Pancreas (tissue), 10 donors: ENCODE measurements at places on chromosomes 2 and 18.

DNA sequence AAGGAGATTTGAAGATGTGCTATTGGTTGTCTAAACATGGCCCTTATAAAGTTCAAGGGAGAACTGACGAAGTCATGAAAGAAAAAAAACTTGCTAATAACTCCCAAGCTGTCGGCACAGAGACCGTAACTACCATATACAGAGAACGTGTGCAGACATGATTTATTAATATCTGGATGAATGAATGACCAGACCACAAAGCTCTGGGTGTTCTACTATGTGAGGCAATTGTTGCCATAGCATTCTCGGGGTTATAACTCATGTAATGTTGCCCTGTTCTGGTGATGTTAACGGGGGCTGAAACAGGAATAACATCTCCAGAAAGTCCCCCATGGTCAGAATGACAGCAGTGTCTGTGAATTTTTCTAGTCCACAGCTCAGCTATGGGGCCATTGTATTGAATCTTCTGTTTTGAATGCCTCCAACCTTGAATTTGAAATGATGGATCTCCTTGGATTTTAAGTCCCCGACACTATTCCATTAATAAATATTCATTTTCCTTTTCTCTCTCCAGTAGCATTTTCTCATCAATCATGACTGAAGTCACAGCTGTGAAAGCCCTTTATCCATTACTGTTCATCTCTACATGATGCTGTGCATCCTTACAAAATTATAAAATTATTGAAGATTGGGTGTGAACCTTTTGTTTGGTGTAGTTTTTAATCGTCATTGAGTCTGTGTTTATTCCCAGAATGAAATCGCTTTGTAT, 483.4 kb upstream of the KLHL29 start:
- H3K27me3 ChIP-seq = no peaks in the 10 kb centered on the region
- no peak for DNase-seq
- H3K4me3 ChIP-seq = no peak overlapping the region
- no peaks in the 10 kb centered on the region for H3K4me1 ChIP-seq
- H3K36me3 ChIP-seq = no peaks in the 10 kb centered on the region

DNA sequence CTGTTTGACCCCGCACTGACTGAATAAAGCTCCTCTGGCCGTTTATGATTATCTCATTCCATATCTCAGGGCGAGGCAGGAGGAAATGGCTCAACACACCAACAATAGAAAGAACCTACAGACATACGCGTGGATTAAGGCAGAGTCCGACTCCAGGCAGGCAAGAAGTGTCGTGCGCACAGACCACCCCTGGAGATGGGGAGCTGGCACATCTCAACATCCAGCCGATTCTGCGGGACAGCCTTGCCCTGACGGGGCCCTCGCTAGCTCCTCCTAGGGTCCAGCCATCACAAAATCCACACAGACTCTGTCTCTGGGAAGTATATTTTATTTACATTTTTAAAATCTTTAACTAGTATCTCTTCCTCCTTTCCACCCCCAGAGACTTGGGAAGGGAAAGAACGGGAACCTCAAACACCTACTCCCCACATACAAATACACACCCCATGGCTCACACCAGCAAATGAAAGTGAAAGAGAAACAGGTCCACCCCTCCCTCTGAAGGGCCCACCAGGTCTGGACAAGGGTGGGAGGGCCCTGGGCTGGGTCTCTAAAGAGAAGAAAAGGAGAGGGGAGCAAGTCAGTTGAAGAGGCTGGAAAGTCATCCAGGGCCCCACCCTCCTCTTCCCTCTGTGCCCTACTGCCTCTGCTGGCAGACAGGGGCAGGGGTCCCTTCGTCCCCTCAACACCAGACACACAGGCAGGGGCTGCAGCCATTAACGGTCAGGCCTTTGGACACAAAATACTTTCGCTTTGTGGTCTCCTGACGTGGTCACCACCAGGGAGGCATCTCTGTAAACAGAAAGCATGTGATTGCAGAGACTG, 3.2 kb downstream of the GPBAR1 start:
- H3K27me3 ChIP-seq = no peaks in the 10 kb centered on the region
- no peak overlapping the region for H3K4me3 ChIP-seq
- H3K4me1 ChIP-seq = peaks cover 3% of the 10 kb centered on the region

- no peaks in the 10 kb centered on the region for H3K27me3 ChIP-seq
- no peak overlapping the region for H3K4me3 ChIP-seq
- peaks cover 9% of the 10 kb centered on the region for H3K4me1 ChIP-seq
- peaks cover 27% of the 10 kb centered on the region for H3K36me3 ChIP-seq
- no peak for DNase-seq
Observed at GRCh38 chr2:68163641-68164040, 6.0 kb downstream of the PNO1 start.

DNA sequence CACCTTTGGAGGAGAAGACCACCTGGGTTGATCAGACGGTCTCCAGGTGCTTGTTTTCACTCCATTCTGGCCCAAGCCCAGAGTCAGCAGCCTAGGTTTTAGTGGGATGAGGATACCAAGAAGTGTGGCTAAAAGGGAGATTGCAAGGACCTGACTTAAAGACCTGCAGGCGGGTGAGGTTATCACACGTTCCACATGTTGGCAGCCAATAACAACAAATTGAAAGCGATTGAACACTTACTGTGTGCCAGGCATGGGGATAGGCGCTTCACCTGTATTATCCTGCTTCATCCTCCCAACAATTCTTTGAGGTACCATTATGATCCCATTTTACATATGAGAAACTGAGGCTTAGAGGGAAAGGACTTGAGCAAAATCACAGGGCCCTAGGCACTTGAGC, 5.0 kb downstream of the ARL4C start:
- H3K4me3 ChIP-seq = no peak overlapping the region
- DNase-seq = no peak
- H3K27me3 ChIP-seq = no peaks in the 10 kb centered on the region
- no peaks in the 10 kb centered on the region for H3K36me3 ChIP-seq
- H3K4me1 ChIP-seq = peaks cover 3% of the 10 kb centered on the region
